ENCODE measurements at places on chromosomes 7 and 10.
A peak's percentile ranks its signal among the peaks of the same experiment; 100 is the strongest.

DNA sequence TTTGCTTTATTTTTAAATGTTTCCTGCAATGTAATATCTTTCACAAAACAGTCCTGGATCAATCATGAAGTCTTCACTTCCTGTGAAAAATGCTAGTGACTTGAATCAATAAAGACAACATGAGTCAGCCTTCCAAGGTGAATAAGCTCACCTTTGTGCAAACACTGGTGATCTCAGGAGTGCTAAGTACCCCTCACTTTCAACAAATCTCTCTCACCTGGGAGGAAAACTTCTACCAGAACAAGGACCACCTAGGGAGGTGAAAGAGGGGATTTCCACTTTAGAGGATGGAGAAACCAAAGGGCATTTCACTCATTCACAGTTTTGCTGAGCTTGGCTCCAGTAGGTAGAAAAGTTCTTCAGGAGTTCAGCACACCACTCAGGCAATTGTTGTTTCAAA, 64.8 kb downstream of the CALD1 start:
- DNase-seq = no peak

- DNase-seq = no peak
Observed at GRCh38 chr7:70572571-70572970, 559.4 kb upstream of the GALNT17 start.

- no peak for DNase-seq
Observed at GRCh38 chr7:143401265-143401664, 7.4 kb downstream of the EPHA1 start.

DNA sequence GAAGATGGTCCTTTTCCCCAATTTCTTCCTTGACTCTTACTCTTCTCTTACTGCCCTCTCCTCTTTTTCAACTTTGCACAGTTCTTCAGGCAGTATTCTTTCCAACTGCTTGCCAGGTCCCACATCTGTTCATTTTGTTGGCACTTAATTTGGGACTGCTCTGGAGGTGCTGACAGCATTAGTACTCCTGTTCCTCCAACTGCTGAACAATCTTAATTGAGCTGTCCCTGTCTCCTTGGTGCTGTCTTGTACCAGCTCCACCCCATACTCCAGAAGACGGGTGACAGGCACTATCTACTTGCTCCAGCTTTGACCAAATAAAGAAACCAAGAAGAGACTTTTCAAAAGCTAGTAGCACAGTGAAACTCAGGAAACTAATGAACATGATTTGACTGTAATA, 160.0 kb downstream of the PDE1C start:
- no peak for DNase-seq

DNA sequence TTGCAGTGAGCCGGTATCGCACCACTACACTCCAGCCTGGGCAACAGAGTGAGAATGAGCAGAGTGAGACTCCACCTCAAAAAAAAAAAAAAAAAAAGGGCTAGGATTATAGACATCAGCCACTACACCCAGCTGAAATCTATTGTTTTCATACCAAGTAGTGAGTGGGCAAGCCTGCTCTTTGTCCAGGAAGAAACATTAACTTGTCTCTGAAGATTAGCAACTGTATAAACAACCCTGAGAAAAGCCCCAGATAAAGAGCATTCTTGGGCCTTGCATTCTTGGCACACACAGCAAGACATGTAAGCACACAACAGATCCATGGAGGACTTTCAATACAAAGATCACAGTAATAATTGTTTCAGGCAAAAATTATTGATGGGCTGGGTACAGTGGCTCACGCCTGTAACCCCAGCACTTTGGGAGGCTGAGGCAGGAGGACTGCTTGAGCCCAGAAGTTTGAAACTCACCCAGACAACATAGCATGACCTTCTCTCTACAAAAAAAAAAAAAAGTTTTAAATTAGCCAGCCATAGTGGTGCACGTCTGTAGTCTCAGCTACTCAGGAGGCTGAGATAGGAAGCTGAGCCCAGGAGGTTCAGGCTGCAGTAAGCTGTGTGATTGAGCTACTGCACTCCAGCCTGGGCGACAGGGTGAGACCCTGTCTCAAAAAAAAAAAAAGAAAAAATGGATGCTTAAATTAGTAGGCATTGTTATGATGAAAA, 4.4 kb downstream of the PSPH start:
- no peak for DNase-seq

DNA sequence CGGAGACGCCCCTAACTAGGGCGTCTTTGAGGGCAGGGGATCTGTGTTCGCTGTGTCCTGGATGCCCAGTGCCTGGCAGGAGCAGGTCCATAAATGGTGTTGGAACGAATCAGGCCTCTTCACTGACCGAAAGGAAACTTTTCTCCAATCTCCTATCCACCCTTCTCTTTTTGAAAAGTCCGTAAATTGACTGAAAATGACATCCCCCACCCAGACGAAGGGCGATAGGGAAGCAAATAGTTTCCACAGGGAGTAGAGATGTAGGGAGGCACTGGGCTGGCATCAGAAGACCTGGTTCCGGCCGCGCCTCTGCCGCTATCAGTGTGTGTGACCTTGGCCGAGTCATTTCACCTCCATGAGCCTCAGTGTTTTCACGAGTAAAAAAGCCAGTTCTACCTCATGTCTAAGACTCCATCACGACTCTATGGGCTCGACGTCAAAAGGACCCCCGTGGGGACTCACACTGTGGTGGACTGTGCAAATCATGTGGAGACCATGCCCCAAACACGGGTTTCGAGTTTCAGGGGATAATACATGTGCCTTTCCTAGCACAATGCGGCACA, 497 bp upstream of the RAB11FIP2 start:
- no peak for DNase-seq

DNA sequence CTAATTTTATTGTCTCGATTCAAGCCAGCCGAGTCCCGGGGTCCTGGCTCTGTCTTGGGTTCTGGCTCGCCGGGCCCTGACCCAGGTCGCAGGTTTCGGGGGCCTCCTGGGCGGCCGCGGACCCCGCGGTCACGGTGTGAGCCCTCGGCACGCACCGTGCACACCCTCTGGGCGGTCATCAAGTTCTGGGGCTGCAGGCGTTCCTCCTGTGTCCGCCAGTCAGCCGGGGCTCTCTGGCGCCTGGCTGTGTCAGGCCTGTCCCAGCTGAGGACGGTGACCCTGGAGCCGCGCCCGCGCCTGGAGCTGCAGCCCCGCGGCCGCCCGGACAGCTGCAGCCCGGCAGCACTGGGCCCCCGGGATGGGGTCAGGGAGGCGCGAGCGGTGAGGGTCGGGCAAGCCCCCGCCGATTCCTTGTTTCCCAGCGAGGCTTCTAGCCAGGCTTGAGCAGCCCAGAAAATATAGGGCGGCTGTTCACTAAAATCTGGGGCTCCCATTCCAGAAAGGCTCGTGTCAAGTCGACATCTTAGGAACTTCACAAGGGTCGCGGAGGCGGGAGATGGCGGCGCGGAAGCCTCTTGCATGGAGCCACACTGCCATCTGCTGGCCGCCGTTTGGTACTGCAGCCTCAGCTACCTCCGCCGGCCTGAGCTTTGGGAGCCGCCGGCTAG, 4.2 kb upstream of the HOXA7 start:
- peak; percentile 89 for DNase-seq
